Stimulated activated CD4-positive, alpha-beta T cell treated with anti-CD3 and anti-CD28 coated beads, Interleukin-4, amount 100 ng/mL, for 4 hours (primary cell): ENCODE measurements at places on chromosomes 12 and 14.

- no peak for DNase-seq
Measured at GRCh38 chr14:63248211-63248610, 44.0 kb downstream of the RHOJ start.

DNA sequence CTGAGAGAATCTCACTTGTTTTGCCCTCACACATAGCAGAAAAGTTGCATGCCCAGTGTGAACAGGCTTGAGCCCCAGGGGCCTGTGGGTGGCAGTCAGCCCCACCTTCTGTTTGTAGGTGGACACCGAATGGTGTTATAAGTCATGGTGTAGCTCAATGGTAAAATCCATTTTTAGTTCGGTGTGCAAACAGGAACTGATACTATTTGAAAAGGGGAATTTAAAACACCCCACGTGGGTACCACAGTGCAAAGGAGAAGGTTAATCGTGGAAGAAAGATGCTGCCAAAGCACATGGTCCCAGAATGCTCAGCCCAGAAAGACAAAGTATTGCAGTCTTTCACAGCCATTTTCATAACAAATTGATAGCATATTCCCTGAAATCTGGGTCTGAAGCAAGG, 71.8 kb upstream of the GZMB start:
- DNase-seq: no peak

- DNase-seq: no peak
Measured at GRCh38 chr14:93228550-93228949, 21.5 kb downstream of the UBR7 start.

- no peak for DNase-seq
Measured at GRCh38 chr14:52002542-52002941, 13.2 kb downstream of the RTRAF start.

DNA sequence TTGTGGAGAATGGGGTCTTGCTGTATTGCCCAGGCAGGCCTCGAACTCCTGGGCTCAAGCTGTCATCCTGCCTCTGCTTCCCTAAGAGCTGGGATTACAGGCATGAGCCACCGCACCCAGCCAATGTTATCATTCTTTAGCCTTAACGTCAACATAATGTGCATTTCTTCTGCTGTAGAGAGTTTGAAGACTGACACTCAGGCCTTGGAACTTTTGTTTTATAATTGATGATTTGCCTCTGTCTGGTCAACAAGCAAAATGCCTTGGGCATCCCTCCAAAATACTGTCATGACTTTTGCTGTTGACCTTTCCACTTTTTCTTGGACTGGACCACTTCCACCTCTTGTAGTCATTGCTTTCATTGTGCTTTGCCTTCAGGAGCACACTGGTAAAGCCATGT, 29.0 kb downstream of the FAM234B start:
- DNase-seq: no peak

GRCh38 chr12:25792031-25792430, 166.5 kb upstream of the RASSF8 start:
- DNase-seq: no peak

GRCh38 chr12:62631471-62632410, 165.1 kb downstream of the MON2 start:
- DNase-seq: peak; percentile 9

DNA sequence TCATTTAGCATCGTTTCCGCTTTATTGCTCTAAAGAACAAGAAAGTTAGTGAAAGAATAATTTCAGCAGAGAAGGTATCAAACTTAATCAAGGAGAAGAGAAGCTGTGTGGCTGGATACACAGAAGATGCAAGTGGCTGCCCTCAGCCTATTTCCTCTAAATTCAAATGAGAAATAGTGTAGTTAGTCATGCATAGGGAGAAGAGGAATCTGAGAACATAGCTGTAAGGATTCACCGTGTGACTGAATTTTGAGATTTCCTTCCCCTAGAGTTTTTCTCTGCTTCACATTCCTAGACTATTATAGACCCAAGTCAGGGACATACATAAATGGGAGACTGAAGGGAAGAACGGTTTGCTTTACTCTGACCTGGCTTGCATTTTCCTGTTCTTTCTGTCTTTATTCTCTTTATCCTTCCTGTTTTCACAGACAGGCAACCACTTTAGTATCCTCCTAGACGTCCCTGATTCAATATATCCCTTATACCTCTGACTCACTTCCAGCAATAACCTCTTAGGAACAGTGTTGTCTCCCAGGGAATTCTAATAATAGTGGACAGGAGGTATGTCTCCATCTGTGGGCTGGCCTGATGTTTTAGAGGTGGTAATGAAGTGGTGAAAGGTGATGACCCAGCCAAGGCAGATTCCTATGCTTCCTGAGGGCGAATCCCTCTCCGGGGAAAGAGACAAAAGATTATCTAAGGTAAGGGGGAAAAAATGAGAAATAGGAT, 7.0 kb downstream of the RNASE10 start:
- no peak for DNase-seq

DNA sequence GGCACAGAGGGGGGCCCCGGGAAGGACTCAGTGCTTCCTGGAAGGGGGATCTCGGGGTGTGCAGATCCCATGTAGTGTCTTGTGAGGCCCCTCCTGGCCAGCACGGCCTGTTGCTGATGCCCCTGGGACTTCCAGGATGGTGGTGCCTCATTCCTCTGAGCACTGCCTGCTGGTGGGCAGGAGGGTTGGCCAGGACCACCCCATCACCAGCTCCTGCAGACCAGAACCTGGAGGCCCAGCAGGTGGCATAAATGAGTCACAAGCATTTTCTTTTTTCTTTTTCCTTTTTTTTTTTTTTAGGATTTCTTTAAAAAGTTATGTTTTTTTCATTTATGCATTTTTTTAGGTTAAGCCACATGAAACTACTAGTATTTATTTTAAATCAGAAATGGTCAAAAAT, 8.0 kb downstream of the MMP17 start:
- no peak for DNase-seq

- DNase-seq: no peak
Measured at GRCh38 chr12:49973361-49973830, 649 bp downstream of the AQP6 start.

DNA sequence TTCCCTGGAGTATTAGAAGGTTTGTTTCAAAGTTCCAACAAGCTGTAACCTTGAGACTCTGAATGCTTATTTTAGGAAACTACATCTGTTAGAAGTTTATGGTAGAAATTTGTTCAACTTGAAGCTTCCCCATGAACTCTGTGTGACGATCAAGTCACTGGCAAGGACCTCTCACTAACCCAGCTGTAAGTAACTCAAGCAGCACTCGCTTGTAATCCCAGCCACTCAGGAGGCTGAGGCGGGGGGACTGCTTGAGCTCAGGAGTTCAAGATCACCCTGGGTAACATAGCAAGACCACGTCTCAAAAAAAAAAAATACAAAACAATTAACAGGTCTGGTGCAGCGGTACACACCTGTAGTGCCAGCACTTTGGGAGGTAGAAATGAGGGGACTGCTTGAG, 25.6 kb downstream of the TESC start:
- no peak for DNase-seq

DNA sequence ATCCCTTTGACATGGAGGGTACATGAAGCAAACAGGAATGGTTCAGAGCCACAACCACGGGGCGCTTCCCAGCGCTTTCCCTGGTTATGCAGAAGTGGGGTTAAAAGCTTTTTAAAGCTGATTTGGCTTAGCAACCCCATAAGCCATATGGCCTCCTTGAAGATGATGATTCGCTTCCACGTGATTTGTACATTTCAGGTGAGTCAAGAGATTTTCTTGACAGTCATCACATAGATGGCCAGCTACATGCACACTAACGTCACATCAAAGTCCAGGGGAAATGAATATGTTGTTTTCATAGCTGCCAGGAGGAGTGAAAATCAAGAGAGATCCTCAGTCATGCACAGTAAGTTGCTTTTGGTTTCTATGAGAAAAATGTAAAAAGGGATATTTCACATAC, 309.7 kb downstream of the TMEM132D start:
- no peak for DNase-seq

- DNase-seq: no peak
Measured at GRCh38 chr12:27426743-27427487, 19.6 kb upstream of the SMCO2 start.

DNA sequence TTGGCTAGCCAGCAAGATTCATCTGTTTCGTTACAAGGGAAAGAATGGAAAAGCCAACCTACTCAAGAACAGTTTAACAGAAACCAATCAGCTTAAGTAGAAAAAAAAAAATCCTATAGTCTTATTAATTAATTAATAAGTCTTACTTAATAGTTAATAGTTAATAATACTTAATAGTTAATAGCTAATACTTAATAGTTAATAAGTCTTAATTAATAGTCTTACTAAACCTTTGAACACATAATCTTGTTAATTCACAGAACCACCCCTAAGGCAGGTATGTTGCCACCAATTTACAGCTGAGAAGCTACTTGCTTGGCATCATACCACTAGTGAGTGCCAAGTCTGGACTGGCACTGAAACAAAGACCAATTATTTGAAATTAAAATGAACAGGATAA, 19.9 kb downstream of the MFAP5 start:
- no peak for DNase-seq

- DNase-seq: no peak
Measured at GRCh38 chr12:32148372-32148771, 41.7 kb downstream of the BICD1 start.

DNA sequence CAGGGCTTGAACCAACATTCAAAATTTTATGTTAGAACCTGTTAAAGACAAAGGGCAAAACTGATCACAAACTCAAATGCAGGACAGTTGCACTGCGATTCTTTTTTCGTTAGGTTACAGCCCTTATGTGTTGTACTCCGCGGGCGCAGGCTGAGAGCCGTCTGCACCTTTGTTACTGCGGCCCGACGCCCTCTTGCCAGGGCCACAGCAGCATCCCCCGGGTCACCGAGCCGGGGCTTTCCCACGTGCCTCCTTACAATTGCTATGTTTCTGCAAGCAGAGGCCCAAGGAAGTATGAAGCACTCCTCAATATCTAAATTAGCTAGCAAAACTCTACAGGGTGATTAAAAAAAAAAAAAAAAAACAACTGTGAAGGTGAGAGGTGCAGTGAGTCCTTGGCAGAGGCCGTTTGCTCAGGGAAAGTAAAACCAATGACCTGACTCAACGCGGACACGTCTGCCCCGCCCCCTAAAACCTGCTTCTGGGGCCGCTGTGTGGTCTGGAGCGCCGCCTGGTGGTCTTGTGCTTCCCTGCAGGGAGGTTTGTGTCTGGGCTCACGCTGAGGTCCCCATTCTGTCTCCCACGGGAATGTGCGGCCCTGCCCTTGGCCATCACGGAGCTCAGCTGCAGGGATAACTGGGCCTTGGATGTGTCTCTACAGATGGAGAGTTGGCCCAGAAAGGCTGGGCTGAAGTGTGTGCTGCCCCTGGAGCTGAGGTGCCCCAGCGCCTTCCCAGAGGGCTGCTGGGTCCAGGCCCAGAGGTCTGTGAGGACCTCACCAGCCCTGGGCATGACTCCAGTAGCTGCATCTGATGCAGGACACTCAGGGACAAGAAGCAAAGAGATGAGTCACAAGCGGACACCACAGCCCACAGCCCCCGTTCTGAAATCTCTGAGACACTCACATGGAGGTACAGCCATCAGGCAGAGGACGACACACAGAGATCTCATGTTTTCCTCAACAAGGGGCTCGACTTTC, 418.5 kb downstream of the TMEM121 start:
- peak; percentile 65 for DNase-seq

- peak; percentile 35 for DNase-seq
Measured at GRCh38 chr14:32254952-32255679, 52.0 kb upstream of the RNU6-8 start.

- DNase-seq: no peak
Measured at GRCh38 chr14:56730538-56731145, 79.6 kb downstream of the OTX2 start.

DNA sequence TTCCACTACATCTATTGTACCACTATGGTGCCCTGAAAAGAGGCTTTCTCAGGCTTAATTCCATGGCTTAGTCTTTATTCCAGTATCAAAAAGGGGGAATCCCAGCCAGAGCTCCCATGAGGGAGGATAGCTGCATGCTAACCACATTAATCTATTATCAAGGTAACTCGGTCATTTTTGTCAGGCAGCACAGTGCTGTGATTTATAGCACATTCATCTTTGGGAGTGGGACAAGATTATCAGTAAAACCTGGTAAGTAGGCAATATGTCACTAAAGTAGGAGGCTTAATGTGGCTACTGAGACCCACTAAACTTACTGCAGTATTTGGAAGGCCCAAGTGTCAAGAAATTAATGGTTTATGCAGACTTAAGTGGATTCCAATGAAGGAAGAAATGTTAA, 58.9 kb downstream of the DAD1 start:
- DNase-seq: no peak

GRCh38 chr12:115815924-115816323, 461.6 kb downstream of the MED13L start:
- no peak for DNase-seq

GRCh38 chr14:25520821-25521220, 470.9 kb upstream of the STXBP6 start:
- DNase-seq: no peak

DNA sequence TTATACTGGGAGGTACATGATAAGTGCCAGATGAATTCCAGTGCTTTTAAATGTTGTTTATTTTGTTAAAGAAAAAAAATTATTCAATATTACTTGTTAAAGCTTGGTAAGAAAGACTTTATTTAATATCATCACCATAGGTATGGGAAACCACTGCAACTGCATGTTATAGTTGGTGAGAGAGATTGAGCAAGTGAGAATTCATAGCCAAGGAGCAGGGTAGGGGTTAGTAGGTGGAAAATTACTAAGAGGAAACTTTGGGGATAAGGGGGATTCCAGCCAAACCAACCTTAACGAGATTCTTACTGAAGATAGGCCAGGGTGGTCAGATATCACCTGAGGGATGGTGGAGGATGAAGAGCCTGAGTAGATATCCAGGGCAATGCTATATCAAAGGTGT, 38.4 kb downstream of the SLC16A7 start:
- DNase-seq: no peak

DNA sequence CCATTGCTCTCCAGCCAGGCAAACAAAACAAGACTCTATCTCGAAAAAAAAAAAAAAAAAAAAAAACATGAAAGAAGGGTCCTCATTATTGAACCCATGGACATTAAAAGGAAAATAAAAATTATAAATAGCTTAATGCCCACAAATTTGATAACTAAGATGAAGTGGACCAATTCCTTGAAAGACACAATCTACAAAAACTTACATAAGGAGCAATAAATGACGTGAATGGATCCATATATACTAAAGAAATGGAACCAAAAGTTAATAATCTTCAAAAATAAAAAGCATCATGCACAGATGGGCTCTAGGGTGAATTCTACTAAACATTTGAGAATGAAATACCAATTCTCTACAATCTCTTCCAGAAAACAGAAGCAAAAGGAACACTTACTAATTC, 47.7 kb upstream of the AP4S1 start:
- no peak for DNase-seq

- DNase-seq: no peak
Measured at GRCh38 chr12:6538420-6539313, 4.3 kb downstream of the GAPDH start.

GRCh38 chr12:131987552-131987951, 37.8 kb downstream of the EP400 start:
- DNase-seq: no peak

GRCh38 chr14:62079038-62079437, 316.8 kb downstream of the SNAPC1 start:
- DNase-seq: no peak
